ENCODE measurements at places on chromosomes 4 and X. TPM values are rescaled to one million over a fixed set of nuclear protein-coding genes. Genes with fewer than 3 reads are reported as not detected.

Gene STS
- total RNA-seq, result 4.3 TPM

Gene DDX53
- not detected for total RNA-seq

Gene MMRN1
- 0.27 TPM for total RNA-seq

Gene PPP1R3F
- 36.0 TPM for total RNA-seq

Gene RBM47
- total RNA-seq, result 1.1 TPM

Gene ENPEP
- 2.7 TPM for total RNA-seq

Gene RHOXF1
- total RNA-seq, result 0.42 TPM

Gene RS1
- total RNA-seq, result not detected

DNA sequence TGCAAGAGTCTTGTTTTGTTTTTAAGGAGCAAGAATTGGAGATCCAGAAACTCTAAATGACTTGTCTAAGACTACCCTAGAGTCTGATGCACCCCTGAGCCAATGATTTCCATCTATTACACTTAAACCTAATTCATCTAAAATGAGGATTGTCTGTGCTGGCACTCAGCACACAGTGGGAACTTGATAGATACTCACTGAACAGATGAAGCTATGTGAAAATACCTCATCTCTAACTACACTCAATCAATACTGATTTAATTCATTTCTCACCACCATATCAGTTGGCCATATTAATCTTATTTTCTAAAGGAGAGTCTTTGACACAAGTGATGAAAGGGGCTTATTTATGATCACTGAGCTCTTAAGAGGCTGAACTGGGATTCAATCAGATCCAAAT, 262.1 kb downstream of the HS3ST1 start:
- H3K27me3 ChIP-seq, result no peaks in the 10 kb centered on the region
- no peak overlapping the region for H3K27ac ChIP-seq
- DNase-seq, result no peak
- no peak overlapping the region for H3K4me3 ChIP-seq
- no peaks in the 10 kb centered on the region for H3K4me1 ChIP-seq

DNA sequence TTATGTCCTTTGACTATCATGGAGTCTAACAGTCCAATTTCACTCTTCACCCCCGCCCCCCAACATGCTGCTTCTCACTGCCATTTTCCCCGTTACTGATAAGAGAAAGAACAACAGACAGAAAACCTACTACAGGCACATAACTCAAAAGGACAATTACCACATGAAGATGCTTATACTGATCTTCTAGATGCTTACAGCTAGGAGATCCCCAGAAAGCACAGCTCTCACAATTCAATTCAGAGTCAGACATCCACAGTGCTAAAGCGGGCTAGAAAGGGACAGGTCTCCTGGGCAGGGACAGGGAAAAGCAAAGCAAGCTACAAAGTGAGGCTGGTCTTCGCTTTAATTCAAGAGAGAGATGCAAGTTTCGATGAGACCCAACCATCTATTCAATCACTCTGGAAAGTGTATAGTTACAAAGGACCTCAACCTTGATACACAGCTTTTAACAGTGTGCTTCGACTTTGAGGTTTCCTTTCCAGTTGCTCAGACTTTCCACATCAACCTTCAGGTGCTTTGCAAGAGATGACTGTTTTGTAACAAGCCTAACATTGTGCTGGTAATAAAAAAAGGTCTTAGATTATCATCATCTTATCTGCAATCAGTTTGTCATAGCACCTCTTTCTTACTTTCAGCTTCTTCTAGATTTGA, 60.9 kb downstream of the LEF1 start:
- no peak overlapping the region for H3K4me3 ChIP-seq
- peaks cover 24% of the 10 kb centered on the region for H3K4me1 ChIP-seq
- no peak for DNase-seq
- H3K27ac ChIP-seq, result no peak overlapping the region
- H3K27me3 ChIP-seq, result no peaks in the 10 kb centered on the region

DNA sequence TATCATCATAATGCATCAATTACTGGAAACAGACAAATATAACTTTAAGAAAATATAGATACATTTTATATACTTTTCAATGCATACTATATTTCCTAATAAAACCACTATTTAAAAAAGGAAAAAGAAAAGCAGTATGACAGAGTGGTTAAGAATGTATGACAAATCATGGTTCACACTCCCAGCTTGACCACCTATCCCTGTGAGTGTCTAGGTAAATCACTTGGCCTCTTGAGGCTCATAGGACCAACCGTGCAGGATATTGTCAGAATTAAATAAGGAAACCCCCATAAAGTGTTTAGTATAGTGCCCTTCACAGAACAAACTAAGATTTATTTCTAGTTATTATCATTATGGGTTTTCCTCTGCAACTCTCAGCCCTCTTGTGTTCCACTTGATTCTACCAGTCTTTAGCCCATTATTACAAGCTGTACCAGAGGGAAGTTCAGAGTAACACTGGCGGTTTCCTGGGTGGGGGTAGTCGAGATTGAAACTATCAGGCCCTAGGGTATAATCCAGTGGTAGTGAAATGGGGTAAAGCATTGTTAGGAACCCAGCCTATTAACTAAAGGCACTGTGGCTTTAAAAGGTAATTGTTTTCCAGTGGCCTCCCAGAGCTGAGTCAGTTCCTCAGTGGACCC, 55.5 kb upstream of the PAK3 start:
- DNase-seq, result no peak
- no peaks in the 10 kb centered on the region for H3K36me3 ChIP-seq
- no peaks in the 10 kb centered on the region for H3K4me1 ChIP-seq

- H3K27ac ChIP-seq, result no peak overlapping the region
- no peaks in the 10 kb centered on the region for H3K4me1 ChIP-seq
- H3K4me3 ChIP-seq, result no peak overlapping the region
- H3K27me3 ChIP-seq, result no peaks in the 10 kb centered on the region
Measured at GRCh38 chr4:20901851-20902250, 201.6 kb downstream of the PACRGL start.

GRCh38 chrX:110667706-110668105, 127.9 kb downstream of the CHRDL1 start:
- H3K4me3 ChIP-seq, result no peak overlapping the region
- no peaks in the 10 kb centered on the region for H3K4me1 ChIP-seq
- H3K27me3 ChIP-seq, result no peaks in the 10 kb centered on the region
- H3K27ac ChIP-seq, result no peak overlapping the region

DNA sequence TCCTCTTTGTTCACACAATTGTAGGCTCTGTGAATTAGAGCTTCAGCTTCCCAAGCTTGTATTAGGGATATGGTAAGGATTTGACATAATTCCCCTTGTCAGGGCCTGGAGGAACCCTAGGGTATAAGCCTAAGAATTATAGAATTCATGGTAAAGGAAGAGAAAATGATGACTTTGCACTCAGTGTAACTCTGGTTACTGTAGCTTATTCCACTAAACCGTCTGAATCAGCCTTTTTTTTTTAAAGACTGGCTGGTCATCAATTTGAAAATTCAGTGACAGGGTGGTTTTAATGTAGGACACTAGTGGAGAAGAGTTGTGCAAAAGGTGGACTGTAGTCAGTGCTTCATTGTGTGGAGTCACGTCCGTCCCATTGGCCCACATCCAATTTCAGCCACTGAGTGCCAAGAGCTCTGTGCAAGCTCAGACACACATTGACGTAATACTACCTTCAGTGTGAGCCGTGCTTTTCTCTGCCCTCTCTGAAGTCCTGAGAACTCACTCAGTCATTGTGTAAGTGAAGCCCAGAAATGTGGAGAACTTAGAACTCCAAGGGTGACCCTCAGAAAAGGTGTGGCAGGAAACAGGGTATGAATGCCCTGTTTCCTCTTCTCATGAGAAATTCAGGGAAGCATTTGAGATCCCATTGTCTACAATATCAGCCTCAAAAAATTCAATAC, 449.8 kb downstream of the C4orf33 start:
- no peaks in the 10 kb centered on the region for H3K4me1 ChIP-seq
- H3K4me3 ChIP-seq, result no peak overlapping the region
- no peak overlapping the region for H3K27ac ChIP-seq
- DNase-seq, result peak; percentile 92
- H3K27me3 ChIP-seq, result no peaks in the 10 kb centered on the region

GRCh38 chr4:81651243-81651899, 179.7 kb upstream of the RASGEF1B start:
- H3K4me3 ChIP-seq, result no peak overlapping the region
- no peaks in the 10 kb centered on the region for H3K27me3 ChIP-seq
- peak; percentile 80 for DNase-seq
- no peak overlapping the region for H3K27ac ChIP-seq

GRCh38 chr4:24999392-25000089, 31.2 kb downstream of the LGI2 start:
- DNase-seq, result peak; percentile 76
- H3K4me1 ChIP-seq, result peaks cover 14% of the 10 kb centered on the region
- peak overlapping the region; percentile 71 for H3K27ac ChIP-seq
- no peak overlapping the region for H3K4me3 ChIP-seq

GRCh38 chr4:113825272-113825671, 63.7 kb upstream of the CAMK2D start:
- no peak for DNase-seq
- H3K36me3 ChIP-seq, result no peaks in the 10 kb centered on the region
- H3K27ac ChIP-seq, result no peak overlapping the region
- H3K4me1 ChIP-seq, result peaks cover 5% of the 10 kb centered on the region
- H3K4me3 ChIP-seq, result no peak overlapping the region

DNA sequence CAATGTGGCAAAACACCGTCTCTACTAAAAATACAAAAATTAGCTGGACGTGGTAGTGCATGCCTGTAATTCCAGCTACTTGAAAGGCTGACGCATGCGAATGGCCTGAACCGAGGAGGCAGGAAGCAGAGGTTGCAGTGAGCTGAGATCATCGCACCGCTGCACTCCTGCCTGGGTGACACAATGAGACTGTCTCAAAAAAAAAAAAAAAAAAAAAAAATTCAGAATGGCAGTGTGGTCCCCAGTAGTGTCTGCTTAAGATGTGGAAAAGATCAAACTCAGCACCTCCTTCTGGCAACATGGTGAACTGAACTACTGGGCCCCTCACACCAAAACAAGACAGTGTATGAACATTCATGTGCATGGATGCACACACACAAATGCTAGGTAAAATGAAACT, 32.2 kb downstream of the SMS start:
- H3K27me3 ChIP-seq, result no peaks in the 10 kb centered on the region
- peaks cover 6% of the 10 kb centered on the region for H3K4me1 ChIP-seq

- H3K4me3 ChIP-seq, result peak overlapping the region; percentile 49
- no peaks in the 10 kb centered on the region for H3K36me3 ChIP-seq
- no peaks in the 10 kb centered on the region for H3K27me3 ChIP-seq
- H3K4me1 ChIP-seq, result peaks cover 19% of the 10 kb centered on the region
- H3K27ac ChIP-seq, result peak overlapping the region; percentile 97
Measured at GRCh38 chr4:153222707-153223426, 18.6 kb downstream of the TRIM2 start.

DNA sequence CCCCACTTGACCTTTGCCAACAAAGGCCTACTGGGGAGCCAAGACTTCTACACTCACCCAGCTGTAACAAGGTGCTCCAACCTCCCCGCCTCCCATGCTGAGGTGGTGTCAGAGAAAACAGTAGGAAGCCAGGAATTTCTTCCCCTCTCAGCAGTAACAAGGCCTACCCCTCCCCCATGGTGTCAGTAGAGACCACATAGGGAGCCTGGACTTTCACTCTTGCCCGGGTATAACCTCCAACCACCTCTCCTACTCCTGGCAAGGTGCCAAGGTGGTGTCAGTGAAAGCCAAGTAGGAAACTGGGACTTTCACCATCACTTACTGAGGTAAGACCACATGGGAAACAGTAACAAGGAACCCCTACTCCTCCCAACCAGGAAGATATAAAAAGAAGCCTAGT, 93.1 kb downstream of the SLC16A2 start:
- H3K36me3 ChIP-seq, result no peaks in the 10 kb centered on the region
- peak; percentile 45 for DNase-seq
- no peak overlapping the region for H3K27ac ChIP-seq
- H3K4me1 ChIP-seq, result peaks cover 3% of the 10 kb centered on the region
- H3K4me3 ChIP-seq, result no peak overlapping the region
- no peaks in the 10 kb centered on the region for H3K27me3 ChIP-seq

DNA sequence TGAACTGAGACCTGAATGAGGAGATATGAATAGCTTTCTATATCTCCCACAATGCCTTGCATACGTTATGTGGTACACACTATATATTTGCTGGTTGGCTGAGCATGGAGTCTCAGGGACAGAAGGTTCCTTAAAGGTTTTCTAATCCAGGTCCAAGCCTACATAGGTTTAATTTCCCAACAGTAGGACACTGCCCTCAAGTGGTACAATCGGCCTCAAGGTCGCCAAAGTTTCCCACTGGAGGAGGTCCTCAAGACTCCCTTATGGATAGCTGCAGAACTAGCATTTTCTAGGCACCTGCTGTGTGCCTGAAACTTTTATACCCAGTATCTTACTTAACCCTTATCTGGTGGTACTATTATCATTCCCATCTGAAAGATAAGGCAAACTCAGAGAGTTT, 21.0 kb upstream of the EFNB1 start:
- H3K36me3 ChIP-seq, result no peaks in the 10 kb centered on the region
- no peaks in the 10 kb centered on the region for H3K4me1 ChIP-seq
- peak; percentile 33 for DNase-seq
- H3K27me3 ChIP-seq, result no peaks in the 10 kb centered on the region

GRCh38 chr4:173506597-173507211, 23.3 kb downstream of the HAND2 start:
- no peak overlapping the region for H3K27ac ChIP-seq
- no peak overlapping the region for H3K4me3 ChIP-seq
- H3K4me1 ChIP-seq, result peaks cover 29% of the 10 kb centered on the region
- peaks cover 29% of the 10 kb centered on the region for H3K27me3 ChIP-seq
- H3K36me3 ChIP-seq, result no peaks in the 10 kb centered on the region

DNA sequence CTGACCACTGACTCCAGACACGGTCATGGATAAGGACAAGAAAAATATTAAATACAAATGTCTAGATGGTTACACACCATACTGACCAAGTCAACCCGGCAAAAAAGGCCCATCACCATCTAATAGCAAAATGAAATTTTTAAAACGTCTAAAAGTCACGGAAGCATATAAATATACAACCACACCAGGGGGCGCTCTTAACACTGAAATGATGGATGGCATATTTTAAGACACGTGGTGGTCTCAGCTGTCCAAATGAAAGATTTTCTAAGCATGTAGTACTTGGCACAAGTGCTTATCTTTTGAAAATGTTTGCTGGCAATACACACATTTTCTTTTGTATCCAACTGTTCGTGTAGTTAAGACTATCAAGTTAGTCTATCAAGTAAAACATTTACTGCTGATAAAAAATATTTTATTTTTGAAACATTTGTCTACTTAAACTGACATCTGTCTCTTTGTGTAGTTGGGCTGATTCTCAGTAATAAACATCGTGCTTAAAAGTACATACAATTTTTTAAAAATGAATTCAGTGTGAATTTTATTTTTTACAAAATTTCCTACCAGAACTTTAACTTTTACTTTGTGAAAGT, 64.6 kb downstream of the COX7B2 start:
- H3K4me1 ChIP-seq, result no peaks in the 10 kb centered on the region
- H3K36me3 ChIP-seq, result no peaks in the 10 kb centered on the region
- peak; percentile 75 for DNase-seq
- H3K27ac ChIP-seq, result no peak overlapping the region
- no peak overlapping the region for H3K4me3 ChIP-seq

- no peaks in the 10 kb centered on the region for H3K27me3 ChIP-seq
- no peaks in the 10 kb centered on the region for H3K36me3 ChIP-seq
- no peak for DNase-seq
- no peak overlapping the region for H3K4me3 ChIP-seq
- no peak overlapping the region for H3K27ac ChIP-seq
Measured at GRCh38 chr4:175456131-175456530, 355.9 kb downstream of the GPM6A start.

- H3K4me1 ChIP-seq, result no peaks in the 10 kb centered on the region
- H3K27me3 ChIP-seq, result no peaks in the 10 kb centered on the region
- H3K27ac ChIP-seq, result no peak overlapping the region
- no peak overlapping the region for H3K4me3 ChIP-seq
Measured at GRCh38 chr4:158428242-158428641, 93.4 kb upstream of the RXFP1 start.

- H3K4me1 ChIP-seq, result no peaks in the 10 kb centered on the region
- DNase-seq, result no peak
- H3K27ac ChIP-seq, result no peak overlapping the region
Measured at GRCh38 chr4:128256539-128256938, 31.1 kb downstream of the PGRMC2 start.

GRCh38 chr4:73244945-73245601, 13.5 kb downstream of the ANKRD17 start:
- no peak overlapping the region for H3K27ac ChIP-seq
- no peaks in the 10 kb centered on the region for H3K27me3 ChIP-seq
- no peak overlapping the region for H3K4me3 ChIP-seq
